ENCODE measurements at places on chromosomes 2 and 18. TPM values are rescaled to one million over a fixed set of nuclear protein-coding genes. Genes with fewer than 3 reads are reported as not detected.

Gene DCDC2C
- polyA plus RNA-seq = not detected

Gene IL37
- not detected for polyA plus RNA-seq

Gene HOXD11
- polyA plus RNA-seq = 9.9 TPM

Gene TUBA3E
- polyA plus RNA-seq = not detected

Gene GPR35
- 0.17 TPM for polyA plus RNA-seq

Gene CYP1B1
- 1.4 TPM for polyA plus RNA-seq

Gene MROH2A
- not detected for polyA plus RNA-seq

Gene HDLBP
- 948 TPM for polyA plus RNA-seq

Gene ZNF385B
- 0.22 TPM for polyA plus RNA-seq

GRCh38 chr18:8088626-8089025 is 520.6 kb upstream of the RAB12 start:
- no peak for DNase-seq

DNA sequence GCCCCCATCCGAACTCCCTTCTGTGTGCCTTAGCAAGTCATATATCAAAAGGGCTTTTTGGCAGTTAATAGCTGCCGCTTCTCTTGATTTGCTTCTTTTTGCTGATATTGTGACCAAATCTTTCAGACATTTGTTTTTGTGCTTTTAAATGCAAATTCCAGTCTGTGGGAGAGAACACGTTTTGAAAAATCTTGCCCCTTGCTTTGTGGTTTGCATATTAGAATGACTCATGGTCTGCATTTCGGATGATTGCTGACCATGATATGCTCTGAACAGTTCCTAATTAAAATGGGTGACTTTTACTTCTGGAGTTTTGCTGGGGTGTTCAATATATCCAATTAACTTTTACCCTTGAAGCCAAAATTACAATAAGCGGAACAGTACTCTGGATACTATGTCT is 58.2 kb upstream of the ST6GAL2 start:
- peak; percentile 69 for DNase-seq

DNA sequence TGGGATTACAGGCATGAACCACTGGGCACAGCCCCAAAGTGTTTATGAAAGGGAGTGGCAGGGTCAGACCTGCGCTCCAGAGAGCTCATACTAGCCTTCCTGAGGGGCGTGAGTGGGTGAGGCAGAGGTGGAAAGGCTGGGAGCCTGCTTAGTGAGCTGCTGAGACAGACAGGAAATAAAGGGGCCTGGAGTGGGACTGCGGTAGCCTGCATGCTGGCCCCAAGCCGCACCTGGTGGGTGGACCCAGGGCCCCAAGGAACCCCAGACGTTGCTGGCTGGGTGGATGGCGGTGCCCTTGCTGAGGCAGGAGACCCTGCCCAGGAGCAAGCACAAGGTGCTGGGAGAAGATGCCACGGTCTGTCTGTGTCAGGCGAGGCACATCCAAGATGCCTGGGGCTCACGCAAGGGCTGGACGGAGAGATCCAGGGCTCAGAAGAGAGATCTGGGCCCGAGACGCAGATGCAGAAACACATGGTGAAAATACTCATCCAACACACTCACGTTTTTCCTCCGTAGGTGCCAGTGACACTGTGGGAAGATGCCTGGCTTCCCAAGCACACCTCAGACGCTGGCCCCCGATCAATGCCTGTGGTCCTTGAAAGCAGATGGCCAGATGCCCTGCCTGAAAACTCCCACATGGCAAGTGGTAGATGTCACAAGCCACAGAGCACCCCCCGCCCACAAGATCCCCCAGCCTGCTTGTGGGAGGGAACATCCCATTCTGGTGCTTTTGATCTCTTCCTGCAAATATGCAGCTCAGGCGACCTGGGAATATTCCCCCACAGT is 151.1 kb downstream of the GLI2 start:
- DNase-seq = no peak

GRCh38 chr18:36382854-36383253 is 85.3 kb downstream of the FHOD3 start:
- DNase-seq = no peak

DNA sequence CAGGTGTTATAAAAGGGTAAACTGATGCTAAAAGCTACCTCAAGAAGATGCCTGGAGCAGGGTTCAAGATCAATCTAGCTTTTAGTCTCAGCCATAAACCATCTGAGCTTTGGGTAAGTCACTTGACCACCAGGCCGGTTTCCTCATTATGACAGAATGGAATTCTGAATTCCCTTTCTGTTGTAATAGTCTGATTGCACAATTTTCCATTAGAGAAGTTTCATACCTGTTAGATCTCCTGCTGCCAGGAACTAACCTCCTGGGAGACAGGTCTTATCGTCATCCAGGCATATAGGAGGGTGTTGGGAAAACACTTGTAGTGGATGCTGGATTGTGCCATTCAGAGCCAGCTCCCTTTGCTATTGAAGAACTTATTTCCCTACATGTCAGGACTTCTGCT is 272.5 kb downstream of the TDRD15 start:
- DNase-seq = no peak

- DNase-seq = no peak
Observed at GRCh38 chr18:8348051-8348720, 261.1 kb upstream of the RAB12 start.

DNA sequence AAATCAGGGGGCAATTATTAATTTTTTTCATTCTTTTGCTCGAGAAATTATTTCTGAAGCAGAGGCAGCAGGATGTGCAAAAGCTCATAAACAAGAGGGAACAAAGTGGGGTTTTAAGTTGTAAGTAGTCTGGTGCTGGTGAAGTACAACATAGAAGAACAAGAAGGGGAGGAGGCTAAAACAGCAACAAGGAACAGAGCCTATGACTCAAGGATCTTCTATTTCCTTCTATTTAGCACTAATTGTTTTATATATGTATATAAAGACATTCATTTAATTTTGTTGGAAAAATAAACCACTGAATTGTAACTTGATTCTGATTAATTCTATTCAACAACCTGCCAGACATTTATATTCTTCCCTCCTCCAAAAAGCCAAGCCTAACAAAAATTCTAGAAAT is 35.0 kb downstream of the YES1 start:
- DNase-seq = peak; percentile 15

GRCh38 chr18:25435149-25435782 is 83.3 kb upstream of the ZNF521 start:
- no peak for DNase-seq

GRCh38 chr18:44683556-44683955 is 2.9 kb downstream of the SETBP1 start:
- DNase-seq = no peak

- DNase-seq = no peak
Observed at GRCh38 chr18:67467188-67467587, 49.3 kb downstream of the DSEL start.

GRCh38 chr2:127373362-127374083 is 14.3 kb downstream of the MAP3K2 start:
- no peak for DNase-seq

GRCh38 chr2:8392098-8392866 is 289.6 kb upstream of the ID2 start:
- DNase-seq = no peak

- no peak for DNase-seq
Observed at GRCh38 chr2:111066062-111066593, 54.6 kb upstream of the BCL2L11 start.

GRCh38 chr2:38494394-38494793 is 108.3 kb downstream of the HNRNPLL start:
- DNase-seq = no peak

- no peak for DNase-seq
Observed at GRCh38 chr2:193294371-193294770, 1099.6 kb upstream of the TMEFF2 start.

DNA sequence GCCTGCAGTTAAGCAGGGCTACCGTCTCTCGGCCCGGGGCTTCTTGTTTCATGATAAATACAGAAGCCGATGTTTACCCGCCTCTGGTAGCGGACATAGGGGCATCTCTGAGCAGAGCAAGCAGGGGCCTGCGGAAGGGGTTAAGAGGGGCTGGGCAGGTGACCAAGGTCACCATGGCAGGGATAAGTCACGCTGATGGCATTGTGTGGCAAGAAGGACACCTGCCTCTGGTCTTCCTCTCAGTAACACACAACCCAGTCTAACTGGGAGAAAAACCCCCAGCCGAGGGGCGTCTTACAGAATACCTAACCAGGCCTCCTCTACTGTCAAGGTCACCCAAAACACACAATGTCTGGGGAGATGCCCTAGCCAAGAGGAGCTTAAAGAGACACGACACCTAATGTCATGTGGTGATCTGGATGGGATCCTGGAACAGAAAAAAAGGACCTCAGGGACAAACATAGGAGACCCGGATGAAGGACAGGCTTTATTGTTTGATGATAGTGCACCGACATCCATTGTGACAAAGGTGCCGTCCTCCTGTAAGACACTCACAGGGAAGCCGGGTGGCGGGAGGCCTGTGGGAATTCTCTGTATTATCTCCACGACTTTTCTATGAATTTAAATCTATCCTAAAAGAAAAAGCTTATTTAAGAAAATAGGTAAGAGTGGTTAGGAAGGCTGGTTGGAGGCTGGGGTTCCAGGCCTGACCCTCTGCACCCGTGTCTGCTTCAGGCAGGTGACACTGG is 24.8 kb downstream of the SH3BP4 start:
- no peak for DNase-seq

DNA sequence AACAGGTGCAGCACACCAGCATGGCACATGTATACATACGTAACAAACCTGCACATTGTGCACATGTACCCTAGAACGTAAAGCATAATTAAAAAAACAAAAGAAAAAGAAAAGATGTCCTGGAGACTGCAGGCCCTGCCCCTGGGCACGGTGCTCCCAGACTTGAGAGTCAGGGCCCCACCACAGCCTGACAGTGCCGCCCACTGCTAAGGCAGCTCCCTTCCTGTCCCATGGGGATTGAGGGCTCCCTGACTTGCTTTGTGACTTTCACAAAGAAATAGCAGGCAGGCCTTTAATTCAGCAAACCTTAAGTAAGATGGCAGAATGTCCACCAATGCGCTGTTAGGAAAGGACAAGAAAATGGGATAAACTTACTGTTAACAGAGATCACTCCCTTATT is 116.8 kb downstream of the NDUFA10 start:
- DNase-seq = no peak

- DNase-seq = no peak
Observed at GRCh38 chr2:181426672-181427071, 30.5 kb upstream of the ITGA4 start.

GRCh38 chr2:109253217-109253616 is 124.2 kb downstream of the SH3RF3 start:
- no peak for DNase-seq

DNA sequence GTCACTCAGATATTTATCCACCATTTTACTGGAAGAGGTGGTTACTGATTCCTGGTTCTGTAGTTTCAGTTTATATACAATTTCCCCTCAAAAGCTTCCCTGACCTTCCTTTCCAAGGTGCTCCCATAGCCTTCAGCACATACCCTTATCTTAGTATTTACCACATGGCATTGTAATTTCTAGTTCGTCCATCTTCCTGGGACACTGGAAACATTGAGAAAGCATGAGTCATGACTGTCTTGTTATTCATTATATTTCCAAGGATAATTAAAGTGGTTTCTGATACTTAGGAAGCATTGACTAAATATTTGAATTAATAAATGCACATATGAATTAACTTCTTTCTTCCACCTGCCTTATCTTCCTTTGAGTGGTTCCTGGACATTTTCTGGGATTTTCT is 203.8 kb downstream of the ETAA1 start:
- DNase-seq = no peak

- DNase-seq = no peak
Observed at GRCh38 chr2:67733517-67733916, 329.3 kb downstream of the C1D start.

DNA sequence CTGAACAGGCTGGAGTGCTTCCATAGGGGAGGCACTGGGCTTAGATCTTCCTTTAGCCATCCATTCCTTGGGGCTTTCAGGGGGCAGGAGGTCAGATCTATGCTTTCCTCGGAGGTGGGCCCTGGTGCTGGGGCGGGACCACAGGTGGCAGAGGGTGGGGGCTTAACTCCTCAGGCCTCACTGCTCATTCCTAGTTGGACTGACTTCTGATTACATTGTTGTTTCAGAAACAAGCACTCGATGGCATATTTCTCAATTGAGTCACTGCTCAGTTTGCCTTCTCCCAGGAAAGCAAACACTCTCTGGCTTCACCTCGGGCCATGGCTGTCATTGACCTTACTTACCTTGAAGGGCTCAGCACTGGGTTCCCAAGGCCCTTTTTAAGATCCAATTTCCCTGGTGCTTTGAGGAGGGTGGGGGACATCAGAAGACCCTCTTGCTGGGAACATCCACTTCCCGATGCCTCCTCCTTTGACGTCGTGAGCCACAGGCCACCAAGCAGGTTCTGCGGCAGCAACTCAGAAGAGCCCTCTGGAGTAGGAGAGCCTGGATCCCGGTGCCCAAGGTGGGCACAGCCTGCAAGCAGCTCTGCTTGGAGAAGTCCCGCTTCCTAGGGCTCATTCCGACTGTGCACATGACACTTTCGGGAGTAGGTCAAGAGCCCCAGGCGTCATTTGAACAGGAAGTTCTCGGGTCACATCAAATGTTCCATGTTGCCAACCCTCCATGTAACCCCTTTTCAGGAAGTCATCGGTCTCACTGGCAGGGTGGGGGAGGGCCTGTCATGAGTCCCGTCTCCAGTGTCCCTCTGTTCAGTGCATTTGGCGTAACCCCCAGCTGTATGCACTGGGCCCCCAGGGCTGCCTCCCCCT is 40.6 kb downstream of the SDC1 start:
- DNase-seq = no peak

- no peak for DNase-seq
Observed at GRCh38 chr18:55283309-55283708, 304.7 kb downstream of the TCF4 start.

- DNase-seq = no peak
Observed at GRCh38 chr2:237418300-237418699, 4.3 kb upstream of the COL6A3 start.

DNA sequence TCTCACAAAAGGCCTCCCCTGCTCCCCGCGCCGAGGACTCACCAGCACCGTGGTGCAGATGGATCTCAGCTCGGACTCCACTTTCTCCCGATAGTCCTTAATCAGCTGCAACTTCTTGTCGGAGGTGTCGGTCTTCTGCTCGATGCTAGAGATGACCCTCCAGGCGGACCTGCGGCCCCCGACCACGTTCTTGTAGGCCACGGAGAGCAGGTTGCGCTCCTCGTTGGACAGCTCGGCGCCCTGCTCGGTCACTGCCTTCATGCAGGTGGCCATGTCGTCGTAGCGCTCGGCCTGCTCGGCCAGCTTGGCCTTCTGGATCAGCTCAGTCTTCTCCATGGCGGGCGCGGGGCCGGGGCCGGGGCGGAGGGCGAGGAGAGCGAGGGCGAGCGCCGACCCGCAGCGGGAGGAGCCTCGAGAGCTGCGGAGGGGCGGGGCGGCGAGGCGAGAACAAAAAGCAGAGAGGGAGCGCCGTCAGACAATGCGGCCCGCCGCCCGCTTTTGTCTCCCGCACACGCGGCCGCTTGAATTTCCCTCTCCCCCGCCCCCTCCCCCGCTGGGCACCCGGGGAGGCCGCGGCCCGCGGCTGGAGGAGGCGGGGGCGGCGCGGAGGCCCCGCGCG is 571 bp downstream of the YWHAQ start:
- DNase-seq = no peak

DNA sequence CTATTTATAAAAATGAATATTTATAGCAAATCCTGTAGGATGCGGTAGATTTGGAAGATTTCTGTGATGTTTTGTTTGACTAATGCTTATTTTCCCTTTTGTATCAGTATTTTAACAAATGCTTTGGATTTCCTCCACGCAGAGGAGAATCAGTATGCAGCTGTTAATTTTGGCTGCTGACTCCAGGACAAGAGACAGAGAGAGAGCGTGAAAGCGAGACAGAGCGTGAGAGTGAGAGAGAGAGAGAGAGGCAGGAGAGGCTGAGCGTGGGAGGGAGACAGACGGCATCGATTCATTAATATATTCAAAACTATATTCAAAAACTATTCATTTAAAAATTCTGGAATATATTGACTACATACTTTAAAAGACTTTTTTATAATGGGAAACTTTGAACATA is 62.5 kb downstream of the RRM2 start:
- DNase-seq = no peak
